ENCODE measurements at places on chromosomes 13 and 19. TPM values are rescaled to one million over a fixed set of nuclear protein-coding genes. Genes with fewer than 3 reads are reported as not detected.

Gene TJP3
- 34.4 TPM for total RNA-seq

Gene FGF14
- total RNA-seq, result 5.0 TPM

Gene CLEC17A
- total RNA-seq, result not detected

Gene LILRA1
- 7.6 TPM for total RNA-seq

DNA sequence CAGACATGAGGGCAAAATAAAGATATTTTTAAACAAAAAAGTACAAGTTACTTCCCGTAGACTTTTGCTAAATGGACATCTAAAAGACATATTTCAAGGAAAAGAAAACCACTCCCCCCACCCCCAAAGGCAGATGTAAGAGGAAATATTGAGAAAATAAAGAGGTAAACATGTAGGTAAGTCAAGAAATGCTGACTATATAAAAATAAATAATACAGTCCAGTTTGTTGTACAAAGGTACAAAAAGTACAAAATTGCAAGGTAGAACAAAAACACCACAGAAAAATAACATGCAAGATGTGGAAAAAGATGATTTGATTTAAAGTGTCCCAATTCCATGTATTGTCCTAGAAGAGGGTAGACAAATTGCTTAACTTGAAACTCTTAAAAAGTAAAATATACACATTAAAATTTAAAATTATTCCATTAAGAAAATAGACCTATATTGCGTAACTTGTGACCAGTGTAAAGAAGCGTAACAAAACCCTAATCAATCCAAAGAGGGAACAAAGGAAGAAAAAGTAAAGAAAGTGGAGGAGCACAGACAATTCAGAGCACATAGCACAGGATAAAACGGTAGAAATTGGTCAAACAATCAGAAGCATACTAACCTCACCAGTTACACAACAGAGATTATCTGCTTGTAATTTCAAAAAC lies 58.4 kb upstream of the FAM216B start:
- DNase-seq, result no peak

DNA sequence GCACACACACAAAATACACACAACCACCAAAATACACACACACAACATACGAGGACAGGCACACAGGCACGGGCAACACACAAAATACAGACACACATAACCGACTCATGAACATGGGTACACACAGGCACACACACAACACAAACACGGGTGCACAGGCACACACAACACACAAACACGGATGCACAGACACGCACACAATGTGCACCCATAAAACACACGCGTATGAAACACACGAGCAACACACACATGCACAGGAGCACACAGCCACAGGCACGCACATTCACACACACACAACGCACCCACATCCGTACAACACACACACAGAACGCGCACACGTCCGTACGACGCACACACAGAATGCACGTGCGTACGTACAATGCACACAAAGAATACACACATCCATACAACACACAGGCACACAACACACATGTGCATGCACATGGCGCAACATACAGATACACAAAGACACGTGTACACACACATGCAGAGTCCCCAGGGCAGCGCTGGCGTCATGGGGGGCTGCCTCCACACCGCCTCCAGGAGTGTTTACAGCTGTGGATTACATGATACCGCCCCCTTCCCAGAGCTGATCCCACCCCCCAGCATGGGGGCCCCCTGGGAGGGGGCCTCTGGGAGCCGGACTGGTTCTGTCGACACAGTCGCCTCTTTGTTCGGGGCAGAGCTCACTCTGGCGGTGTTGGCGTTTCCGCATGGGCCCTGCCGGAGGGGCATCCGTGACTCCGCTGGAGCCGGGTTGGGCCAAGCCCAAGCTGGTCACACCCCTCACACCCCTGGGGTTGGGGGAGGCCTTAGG lies 2.9 kb downstream of the SBNO2 start:
- DNase-seq, result peak; percentile 47

- no peak for DNase-seq
These were observed 81.9 kb downstream of the ZNF726 start for GRCh38 chr19:23996549-23996948.

DNA sequence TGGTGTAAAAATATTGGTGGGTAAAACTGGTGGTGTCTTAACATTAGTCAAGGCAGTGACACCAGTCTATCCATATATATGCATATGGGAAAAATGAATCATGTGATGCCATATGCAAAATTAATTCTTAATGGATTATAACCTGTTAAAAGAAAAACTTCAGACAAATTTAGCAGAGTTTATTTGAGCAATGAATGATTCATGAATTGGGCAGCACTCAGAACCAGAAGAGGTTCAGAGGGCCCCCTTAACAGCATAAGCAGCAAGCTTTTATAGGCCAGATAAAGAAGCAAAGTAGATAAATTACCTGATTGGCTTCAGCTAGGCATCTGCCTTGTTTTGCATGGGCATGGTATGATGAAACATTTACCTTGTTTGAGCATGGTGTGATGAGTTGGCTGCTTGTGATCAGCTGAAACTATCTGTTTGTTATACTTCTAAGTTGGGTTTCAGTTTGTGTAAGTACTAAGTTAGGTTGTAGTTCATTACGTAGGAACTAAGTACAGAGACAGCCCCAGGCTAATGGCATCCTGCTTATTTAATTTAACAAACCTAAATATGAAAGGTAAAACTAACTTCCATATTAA lies 66.6 kb downstream of the DNAJC15 start:
- DNase-seq, result no peak

Data from lower lobe of right lung (tissue), 2 donors.